ENCODE measurements at places on chromosomes 6 and 20. TPM values are rescaled to one million over a fixed set of nuclear protein-coding genes. Genes with fewer than 3 reads are reported as not detected.

- H3K4me3 ChIP-seq = no peak overlapping the region
- DNase-seq = no peak
- H3K27ac ChIP-seq = no peak overlapping the region
Measured at GRCh38 chr6:41411961-41412360, 76.6 kb downstream of the NCR2 start.

DNA sequence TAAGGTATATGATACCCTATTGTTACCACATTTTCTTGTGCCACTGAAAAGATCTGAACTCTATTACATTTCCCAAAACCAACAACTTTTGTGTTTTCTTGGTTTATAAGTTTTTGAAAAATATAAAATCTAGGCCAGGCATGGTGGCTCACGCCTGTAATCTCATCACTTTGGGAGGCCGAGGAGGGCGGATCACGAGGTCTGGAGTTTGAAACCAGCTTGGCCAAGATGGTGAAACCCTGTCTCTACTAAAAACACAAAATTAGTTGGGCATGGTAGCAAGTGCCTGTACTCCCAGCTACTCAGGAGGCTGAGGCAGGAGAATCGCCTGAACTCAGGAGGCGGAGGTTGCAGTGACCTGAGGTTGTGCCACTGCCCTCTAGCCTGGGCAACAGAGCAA lies 34.3 kb downstream of the SAMHD1 start:
- H3K27me3 ChIP-seq = no peaks in the 10 kb centered on the region
- H3K4me3 ChIP-seq = no peak overlapping the region
- no peak overlapping the region for H3K27ac ChIP-seq
- no peaks in the 10 kb centered on the region for H3K36me3 ChIP-seq
- DNase-seq = no peak

- DNase-seq = no peak
- no peaks in the 10 kb centered on the region for H3K27me3 ChIP-seq
- no peaks in the 10 kb centered on the region for H3K36me3 ChIP-seq
Measured at GRCh38 chr6:89997456-89998445, 103.5 kb downstream of the GJA10 start.

DNA sequence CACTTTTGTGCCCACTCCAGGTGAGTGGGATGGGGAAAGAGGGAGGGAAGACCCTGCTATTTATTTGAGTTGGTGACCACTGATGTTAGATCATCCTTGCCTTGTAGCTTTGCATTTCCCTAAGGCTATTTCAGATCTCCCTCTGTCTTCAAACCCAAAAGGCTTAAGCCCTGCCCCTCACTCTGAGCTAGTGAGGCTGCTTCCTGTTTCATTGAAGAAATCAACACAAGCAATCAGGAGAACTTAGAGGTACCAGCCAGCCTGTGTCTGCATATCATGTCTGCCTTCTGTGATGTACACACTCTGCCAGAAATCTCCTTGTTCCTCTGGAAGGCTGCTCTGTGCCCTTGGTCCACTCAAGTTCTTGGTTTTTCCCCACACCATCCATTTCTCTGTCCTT lies 135.3 kb downstream of the ARID1B start:
- no peaks in the 10 kb centered on the region for H3K36me3 ChIP-seq
- H3K27me3 ChIP-seq = no peaks in the 10 kb centered on the region
- DNase-seq = no peak
- H3K4me1 ChIP-seq = peaks cover 12% of the 10 kb centered on the region
- H3K27ac ChIP-seq = no peak overlapping the region

DNA sequence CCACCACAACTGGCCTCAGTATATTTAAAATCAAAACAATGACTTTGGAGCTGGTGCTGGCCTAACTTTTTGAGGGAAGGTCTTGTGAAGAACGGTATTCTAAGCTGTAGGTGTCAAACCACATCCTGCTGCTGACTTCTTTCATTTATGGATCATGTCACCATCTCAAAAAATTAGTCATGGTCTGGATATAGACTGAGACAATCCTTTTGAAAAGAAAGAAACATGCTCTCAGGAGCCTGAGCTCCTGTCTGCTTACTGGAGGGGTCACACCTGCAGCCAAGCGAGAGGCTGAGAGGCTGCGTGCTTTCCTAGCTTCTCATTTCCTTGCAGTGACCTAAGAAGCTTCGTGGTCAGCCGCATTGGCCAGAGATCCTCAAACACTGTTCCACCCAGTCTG lies 55.2 kb downstream of the TIAM2 start:
- H3K36me3 ChIP-seq = no peaks in the 10 kb centered on the region
- H3K4me1 ChIP-seq = peaks cover 6% of the 10 kb centered on the region
- no peak for DNase-seq
- H3K27ac ChIP-seq = no peak overlapping the region
- no peak overlapping the region for H3K4me3 ChIP-seq

DNA sequence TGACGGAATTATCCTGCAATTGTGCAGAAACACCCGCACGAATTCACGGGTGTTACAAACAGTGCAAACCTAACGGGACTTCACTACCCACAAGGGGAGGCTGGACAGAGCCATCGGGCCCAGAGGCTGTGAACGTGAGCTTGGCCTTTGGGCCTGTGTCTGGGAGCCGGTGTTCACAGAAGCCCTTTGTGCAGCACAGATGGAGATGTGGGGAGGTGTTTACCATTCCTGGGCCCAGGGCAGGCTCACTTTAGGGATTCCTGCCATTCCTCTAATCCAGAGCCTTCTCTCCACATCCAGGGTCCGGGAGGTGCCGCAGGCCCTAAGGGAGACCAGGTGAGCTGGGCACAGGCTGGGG lies 15.0 kb downstream of the COL9A3 start:
- H3K27me3 ChIP-seq = no peaks in the 10 kb centered on the region
- H3K36me3 ChIP-seq = no peaks in the 10 kb centered on the region
- H3K27ac ChIP-seq = no peak overlapping the region
- H3K4me1 ChIP-seq = peaks cover 27% of the 10 kb centered on the region

DNA sequence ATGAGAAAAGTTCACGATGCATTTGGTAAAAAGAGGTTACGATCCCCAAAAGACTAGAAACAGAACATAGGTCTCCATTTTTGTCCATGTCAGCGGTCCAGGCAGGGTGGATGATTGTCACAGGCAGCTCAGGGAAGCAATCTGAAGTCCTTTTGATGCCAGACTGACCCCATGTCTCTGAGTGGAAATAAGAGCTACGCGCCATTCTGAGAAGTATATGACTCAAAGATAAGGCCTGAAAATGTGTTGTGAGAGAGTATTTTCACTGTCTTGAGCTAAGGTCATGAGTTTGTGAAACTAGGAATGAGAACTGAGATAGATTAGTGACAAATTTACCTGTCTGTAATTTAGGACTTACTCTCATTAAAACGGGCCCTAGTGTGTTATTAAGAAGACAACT lies 69.5 kb downstream of the LYRM4 start:
- no peak overlapping the region for H3K27ac ChIP-seq
- no peak for DNase-seq
- no peaks in the 10 kb centered on the region for H3K27me3 ChIP-seq
- peaks cover 28% of the 10 kb centered on the region for H3K4me1 ChIP-seq

GRCh38 chr6:81894306-81894705 lies 141.8 kb upstream of the TENT5A start:
- H3K4me1 ChIP-seq = peaks cover 8% of the 10 kb centered on the region
- no peaks in the 10 kb centered on the region for H3K36me3 ChIP-seq
- H3K27ac ChIP-seq = no peak overlapping the region
- DNase-seq = no peak
- no peaks in the 10 kb centered on the region for H3K27me3 ChIP-seq

The CRISP3 gene
- not detected for total RNA-seq

The DACT2 gene
- 5.5 TPM for total RNA-seq

The ASF1A gene
- 54.8 TPM for total RNA-seq

The CEP43 gene
- 78.0 TPM for total RNA-seq

Measured in neural progenitor cell (in vitro differentiated cells).